ENCODE measurements at places on chromosomes 2 and 18.
A peak's percentile ranks its signal among the peaks of the same experiment; 100 is the strongest.

- no peak for DNase-seq
These were observed 10.1 kb downstream of the RPL31 start for GRCh38 chr2:101012054-101012705.

- no peak for DNase-seq
These were observed 354.7 kb downstream of the EIPR1 start for GRCh38 chr2:3022841-3023372.

DNA sequence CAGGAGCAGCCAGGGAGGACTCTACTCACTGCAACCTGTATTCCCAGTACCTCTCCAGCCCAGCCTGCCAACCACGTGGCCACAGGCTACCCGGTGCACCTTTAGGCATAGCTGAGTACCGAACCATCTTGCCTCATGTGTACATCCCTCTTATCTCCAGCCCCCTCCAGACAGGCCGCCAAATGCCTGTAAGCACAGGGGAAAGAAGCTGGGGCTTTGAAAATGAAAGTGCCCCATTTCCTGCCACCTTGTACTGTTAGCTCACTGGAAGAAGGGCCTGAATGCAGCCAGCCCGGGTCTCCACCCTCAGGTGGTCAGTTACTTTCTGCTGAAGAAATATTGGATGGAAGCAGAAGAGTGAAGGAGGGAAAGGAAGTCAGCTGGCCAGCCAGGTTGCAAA is 27.2 kb upstream of the RFX8 start:
- no peak for DNase-seq

DNA sequence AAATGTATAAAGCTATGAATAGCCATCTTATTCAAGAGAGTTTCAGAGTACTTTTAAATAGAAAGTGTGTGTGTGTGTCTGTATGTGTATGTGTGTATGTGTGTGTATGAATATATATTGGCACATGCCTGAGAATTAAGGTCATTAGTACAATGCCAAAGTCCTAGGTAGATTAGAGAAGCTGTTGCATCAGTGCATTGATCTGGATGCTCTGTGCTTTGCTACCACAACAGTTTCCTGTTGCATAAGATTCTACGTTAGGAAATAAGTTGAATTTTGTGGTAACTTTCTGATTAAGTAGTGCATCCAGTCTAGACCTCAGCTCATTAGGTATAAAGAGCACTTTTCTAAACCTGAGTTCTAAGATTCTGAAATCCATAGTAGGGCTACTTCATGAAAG is 1102.8 kb upstream of the KLHL29 start:
- no peak for DNase-seq

- DNase-seq = no peak
These were observed 113.9 kb downstream of the MREG start for GRCh38 chr2:215899141-215900074.

- no peak for DNase-seq
These were observed 15.3 kb downstream of the SIX3 start for GRCh38 chr2:44956843-44957242.

DNA sequence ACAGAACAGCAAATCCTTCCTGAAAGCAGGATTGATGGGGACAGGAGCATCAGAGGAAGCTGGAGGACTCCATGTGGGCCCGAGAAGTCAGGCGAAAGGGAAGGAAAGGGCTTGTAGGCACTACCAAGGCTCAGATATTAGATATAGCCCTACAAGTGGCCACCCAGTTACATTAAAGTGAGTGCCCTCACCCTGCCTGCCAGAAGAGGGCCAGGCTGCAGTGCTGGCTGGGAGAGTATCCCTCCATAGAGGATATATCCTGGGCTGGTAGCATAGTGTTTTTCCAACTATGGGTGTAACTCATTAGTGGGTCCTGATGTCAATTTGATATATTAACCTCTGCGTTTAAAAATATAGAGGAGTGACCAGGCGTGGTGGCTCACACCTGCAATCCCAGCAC is 285.2 kb downstream of the MYCN start:
- DNase-seq = no peak

- no peak for DNase-seq
These were observed 463.7 kb upstream of the RGPD4 start for GRCh38 chr2:107362993-107363392.

GRCh38 chr2:189046320-189046719 is 72.1 kb downstream of the COL3A1 start:
- no peak for DNase-seq

- DNase-seq = no peak
These were observed 11.2 kb downstream of the PMAIP1 start for GRCh38 chr18:59910967-59911366.

DNA sequence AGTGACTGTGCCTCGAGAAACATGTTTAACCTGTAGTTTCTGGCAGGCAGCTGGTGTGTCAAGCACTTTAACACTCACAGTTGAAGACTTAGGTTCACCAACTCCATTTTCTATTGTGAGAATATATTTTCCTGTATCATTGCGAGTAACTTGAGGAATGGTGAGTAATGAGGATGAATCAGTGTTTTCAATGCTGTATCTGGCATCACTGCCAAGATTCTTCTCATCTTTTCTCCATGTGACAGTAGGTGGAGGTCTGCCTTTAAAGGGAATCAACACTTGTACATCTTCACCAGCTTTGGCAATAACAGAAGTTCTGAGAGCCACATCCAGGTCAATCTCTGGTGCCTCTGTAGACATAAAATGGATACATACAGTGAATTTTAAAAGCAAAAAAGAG is 72.8 kb downstream of the PLEKHA3 start:
- no peak for DNase-seq

- no peak for DNase-seq
These were observed 857 bp upstream of the INHBB start for GRCh38 chr2:120344976-120345581.

DNA sequence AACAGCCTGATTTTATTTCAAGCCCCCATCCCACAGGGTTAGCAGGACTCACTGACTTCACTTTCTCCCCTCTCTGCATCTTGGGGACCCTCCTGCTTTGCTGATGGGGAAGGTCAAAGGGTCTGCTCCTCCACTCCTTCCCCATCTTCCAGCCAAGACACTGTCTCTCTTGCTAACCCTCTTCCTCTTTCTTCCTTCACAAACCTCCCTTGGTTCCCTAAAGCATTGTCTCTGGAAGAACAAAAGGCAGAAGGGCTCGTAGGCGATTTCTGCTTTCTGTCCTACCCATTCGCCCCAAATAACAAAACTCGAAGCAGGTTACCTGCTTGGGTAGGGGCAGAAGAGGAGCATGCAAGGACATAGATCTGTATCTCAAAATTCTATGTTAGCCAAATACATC is 5.5 kb upstream of the SLC4A3 start:
- no peak for DNase-seq

GRCh38 chr2:241036397-241036963 is 38.1 kb downstream of the SNED1 start:
- DNase-seq = peak; percentile 35

- no peak for DNase-seq
These were observed 1.7 kb upstream of the MGAT5 start for GRCh38 chr2:134252092-134252750.

GRCh38 chr2:235611349-235611748 is 117.5 kb downstream of the AGAP1 start:
- no peak for DNase-seq

- no peak for DNase-seq
These were observed 101.5 kb downstream of the KCNF1 start for GRCh38 chr2:11013196-11013595.

GRCh38 chr2:177467646-177468045 is 75.1 kb downstream of the AGPS start:
- DNase-seq = no peak

GRCh38 chr2:121872651-121873050 is 117.2 kb downstream of the TSN start:
- DNase-seq = no peak

DNA sequence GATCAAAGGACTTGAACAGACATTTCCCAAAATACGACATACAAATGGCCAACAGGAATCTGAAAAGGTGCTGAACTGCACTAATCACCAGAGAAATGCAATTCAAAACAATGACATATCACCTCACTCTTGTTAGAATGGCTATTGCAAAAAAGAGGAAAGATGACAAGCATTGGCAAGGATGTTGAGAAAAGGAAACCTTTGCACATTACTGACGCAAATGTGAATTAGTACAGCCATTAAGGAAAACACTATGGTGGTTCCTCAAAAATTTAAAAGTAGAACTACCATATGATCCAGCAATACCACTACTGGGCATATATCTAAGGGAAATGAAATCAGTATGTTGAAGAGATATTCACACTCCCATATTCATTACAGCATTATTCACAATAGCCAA is 57.7 kb upstream of the ASPRV1 start:
- no peak for DNase-seq

DNA sequence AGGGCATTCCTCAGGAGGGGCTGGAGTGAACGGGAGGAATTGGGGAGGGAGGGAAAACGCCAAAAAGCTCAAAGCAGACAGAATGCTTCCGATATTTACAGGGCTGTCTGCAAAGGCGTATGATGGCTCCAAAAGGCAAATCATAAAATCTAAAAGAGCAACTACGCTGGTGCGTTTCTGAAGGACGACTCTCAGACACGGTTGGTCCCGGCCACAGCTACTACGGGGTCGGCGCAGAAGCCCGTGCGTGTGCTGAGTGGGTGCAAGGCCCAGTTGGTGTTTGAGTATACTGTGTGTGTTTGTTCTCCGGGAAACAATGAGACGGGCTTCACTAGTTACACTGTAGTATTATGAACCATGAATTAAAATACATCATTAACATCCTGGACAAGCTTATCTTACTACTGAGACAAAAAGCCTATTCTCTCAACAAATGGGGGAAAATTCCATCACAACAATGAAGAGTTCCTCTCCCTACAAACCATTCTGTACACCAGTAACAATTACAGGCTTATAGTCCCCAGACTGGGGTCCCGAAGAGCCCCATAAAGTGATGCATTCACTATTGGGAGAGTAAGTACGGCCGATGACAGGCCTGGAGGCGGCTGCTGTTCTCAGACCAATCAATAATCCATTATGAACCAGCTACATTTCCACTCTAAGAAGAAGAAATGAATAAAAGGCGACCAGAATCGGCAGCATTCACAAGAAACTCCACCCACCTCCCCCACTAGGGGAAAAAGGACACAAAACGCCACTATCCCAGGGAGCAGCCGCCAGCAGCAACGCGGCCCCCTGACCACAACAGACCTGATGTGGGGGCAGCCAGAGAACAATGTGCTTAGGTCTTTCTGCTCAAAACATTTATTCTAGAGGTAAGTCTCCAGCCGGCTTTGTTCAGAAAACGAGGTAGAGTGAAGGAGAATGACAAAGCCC is 43.4 kb downstream of the ZNF516 start:
- DNase-seq = no peak

DNA sequence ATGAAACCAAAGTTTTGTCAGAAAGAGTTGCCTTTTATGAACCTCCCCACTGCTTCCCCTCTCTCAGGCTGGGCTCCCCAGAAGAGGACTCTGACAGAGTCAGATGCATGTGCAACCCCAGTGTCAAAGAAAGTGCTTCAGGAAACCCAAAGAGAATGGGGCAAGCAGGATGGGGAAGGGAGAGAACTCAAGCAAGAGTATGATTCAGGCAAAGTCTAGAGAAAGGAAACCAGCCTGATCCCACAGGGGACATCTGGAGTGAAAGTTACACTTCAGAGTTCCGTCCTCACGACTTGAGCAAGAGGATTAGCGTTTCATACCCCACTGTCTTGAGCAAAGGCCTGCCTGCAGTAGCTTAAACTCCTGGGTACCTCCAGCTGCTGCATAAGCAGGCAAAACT is 51.8 kb upstream of the EPC2 start:
- DNase-seq = no peak

- no peak for DNase-seq
These were observed 34.6 kb downstream of the PREPL start for GRCh38 chr2:44326548-44327264.

DNA sequence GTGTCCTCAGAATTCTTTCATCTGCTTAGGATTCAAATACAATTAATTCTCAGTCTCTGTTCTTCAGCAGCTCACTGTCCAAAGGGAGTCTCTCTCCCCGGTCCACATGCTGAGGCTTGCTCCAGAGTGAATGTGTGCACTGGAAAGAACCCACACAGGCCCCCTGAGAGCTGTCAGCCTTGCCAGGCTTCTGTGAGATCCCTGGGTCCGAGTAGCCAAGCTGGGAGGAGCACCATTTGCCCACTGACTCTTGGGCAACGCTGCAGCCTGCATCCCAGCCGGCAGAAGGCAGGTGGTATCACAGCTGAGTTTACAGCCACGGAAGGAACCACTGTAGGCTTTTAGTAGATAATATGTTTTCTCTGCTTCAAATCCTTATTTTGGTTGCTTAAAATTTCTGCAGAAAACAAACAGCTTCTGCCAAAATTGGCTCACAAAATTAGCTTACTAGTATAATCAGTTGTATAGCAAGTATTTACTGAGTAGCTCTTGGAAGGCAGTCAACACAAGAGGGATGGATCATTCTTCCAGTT is 21.4 kb upstream of the LTBP1 start:
- DNase-seq = no peak

- no peak for DNase-seq
These were observed 1.9 kb downstream of the CLK1 start for GRCh38 chr2:200862532-200863000.

DNA sequence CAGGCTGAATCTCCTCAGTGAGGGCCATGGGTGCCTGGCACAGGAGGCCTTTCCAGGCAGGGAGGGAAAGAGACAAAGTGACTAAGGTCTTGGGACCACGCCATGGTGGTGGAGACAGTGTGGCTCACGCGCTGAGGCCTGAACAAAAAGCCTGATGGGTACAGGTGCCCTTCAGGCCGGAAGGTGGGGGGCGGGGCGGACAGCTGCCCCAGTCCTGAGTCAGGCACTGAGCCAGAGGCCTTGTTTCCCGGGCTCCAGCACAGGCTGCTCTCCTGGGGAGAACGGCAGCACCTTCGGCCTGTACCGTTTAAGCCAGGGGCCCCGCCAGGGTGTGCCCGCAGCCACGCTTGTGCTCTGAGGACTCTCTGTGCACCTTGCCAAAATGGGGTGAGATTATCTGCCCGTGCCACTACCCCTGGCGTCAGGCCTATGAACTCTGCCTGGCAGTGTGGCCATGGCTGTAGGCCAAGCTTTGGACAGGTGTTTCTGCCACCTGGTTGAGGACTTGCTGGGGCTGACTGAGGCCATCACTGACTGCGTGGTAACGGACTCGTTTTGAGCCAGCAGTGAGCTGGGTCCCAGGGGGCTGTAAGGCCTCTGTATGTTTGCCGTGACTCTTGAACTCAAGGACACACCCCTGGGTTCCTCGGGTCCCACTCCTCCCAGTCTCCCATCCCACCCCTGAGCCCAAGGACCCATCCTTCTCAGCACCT is 31.7 kb upstream of the DNMT3A start:
- peak; percentile 60 for DNase-seq

- DNase-seq = no peak
These were observed 73.1 kb upstream of the STK17B start for GRCh38 chr2:196244516-196244915.

- DNase-seq = no peak
These were observed 136.6 kb downstream of the ZAP70 start for GRCh38 chr2:97849881-97850528.

DNA sequence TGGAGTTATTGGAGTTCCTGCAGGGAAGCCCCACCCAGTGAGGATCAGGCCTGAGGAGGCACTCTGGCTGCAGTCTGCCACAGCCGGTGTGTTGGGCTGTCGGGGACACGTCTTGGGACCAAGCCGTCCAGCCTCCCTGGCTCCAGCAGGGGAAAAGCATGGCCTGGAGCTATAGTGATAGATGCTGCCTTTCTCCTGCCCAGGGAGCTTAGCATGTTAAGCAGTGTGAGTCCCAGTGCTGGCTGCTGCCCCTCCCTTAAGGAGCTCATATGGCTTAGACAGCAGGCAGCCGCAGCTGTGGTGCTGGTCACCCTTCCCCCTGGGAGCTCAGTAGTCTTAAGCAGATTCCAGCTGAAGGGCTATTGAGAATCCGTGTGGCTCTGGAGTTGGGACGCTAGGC is 78.9 kb downstream of the CERS6 start:
- no peak for DNase-seq

All from cerebellum (tissue), 4 donors.